ENCODE measurements at places on chromosomes 16 and 17. TPM values are rescaled to one million over a fixed set of nuclear protein-coding genes. Genes with fewer than 3 reads are reported as not detected.

The FOXC2 gene
- total RNA-seq = 2.7 TPM

The TNP2 gene
- total RNA-seq = not detected

The TMEM100 gene
- not detected for total RNA-seq

The ZNF668 gene
- 7.2 TPM for total RNA-seq

The ARL16 gene
- 47.4 TPM for total RNA-seq

The KATNIP gene
- 14.5 TPM for total RNA-seq

The CCDC154 gene
- 0.34 TPM for total RNA-seq

All from A549 treated with ZK216348 at 1 μM for 4 hours (cell line).